ENCODE measurements at places on chromosomes 16 and 17.

DNA sequence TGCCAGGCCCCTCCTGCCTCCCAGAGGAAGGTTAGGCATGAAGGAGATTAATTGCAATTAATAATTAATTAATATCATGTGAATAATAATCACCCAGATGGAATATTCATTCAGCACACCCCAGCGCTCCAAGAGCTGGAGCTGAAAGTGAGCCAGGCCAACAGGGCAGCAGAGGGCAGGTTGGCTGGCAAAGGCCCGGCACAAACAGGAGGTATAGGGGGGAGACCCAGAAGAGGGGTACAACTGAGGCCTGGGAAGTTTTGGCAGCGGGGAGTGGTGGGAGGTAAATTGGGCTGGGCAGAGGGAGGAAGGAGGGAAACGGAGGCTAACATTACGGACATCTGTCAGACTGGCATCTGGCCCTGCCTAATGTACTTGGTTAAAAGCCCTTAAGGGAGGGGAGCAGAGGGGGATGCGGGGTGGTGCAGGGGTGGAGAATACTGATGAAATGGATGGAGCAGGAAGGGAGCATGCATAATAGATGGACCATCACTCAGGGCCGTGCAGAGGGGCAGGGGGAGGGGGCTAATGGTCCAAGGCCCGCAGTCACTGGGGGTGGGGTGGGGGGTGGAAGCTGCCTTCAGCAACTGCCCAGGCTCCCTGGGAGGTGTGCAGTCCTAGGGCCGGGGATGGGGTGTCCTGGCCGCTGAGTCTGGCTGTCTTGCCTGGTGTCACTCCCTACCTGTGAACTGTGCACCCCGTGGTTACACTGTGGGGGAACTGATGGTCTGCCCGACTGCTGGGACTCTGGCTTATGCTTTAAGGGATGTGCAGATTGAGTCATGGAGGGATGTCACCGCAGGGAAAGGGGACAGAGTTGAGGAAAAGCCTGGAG lies 1.9 kb downstream of the ADAM11 start:
- H3K27ac ChIP-seq = no peak overlapping the region
- DNase-seq = no peak
- H3K4me1 ChIP-seq = peaks cover 1% of the 10 kb centered on the region
- H3K27me3 ChIP-seq = peaks cover 7% of the 10 kb centered on the region
- H3K36me3 ChIP-seq = no peaks in the 10 kb centered on the region
- peak overlapping the region; percentile 51 for H3K4me3 ChIP-seq

- no peak overlapping the region for H3K4me3 ChIP-seq
- peaks cover under 1% of the 10 kb centered on the region for H3K4me1 ChIP-seq
- DNase-seq = no peak
- H3K27me3 ChIP-seq = no peaks in the 10 kb centered on the region
Measured at GRCh38 chr17:1037238-1037879, 40.4 kb downstream of the TIMM22 start.

- peaks cover 46% of the 10 kb centered on the region for H3K4me1 ChIP-seq
- H3K27ac ChIP-seq = peak overlapping the region; percentile 84
- no peaks in the 10 kb centered on the region for H3K36me3 ChIP-seq
- no peaks in the 10 kb centered on the region for H3K27me3 ChIP-seq
- peak overlapping the region; percentile 92 for H3K4me3 ChIP-seq
Measured at GRCh38 chr17:50347894-50348291, 2.0 kb downstream of the XYLT2 start.

GRCh38 chr16:12529582-12529981 lies 274.1 kb downstream of the CPPED1 start:
- H3K27me3 ChIP-seq = no peaks in the 10 kb centered on the region
- H3K36me3 ChIP-seq = peaks cover 28% of the 10 kb centered on the region
- H3K4me1 ChIP-seq = peaks cover 34% of the 10 kb centered on the region
- H3K27ac ChIP-seq = no peak overlapping the region
- H3K4me3 ChIP-seq = no peak overlapping the region
- DNase-seq = no peak

GRCh38 chr17:56018211-56018610 lies 135.1 kb upstream of the ANKFN1 start:
- H3K27ac ChIP-seq = no peak overlapping the region
- no peaks in the 10 kb centered on the region for H3K4me1 ChIP-seq
- no peak overlapping the region for H3K4me3 ChIP-seq
- no peak for DNase-seq
